ENCODE measurements at places on chromosomes 7 and 10. TPM values are rescaled to one million over a fixed set of nuclear protein-coding genes. Genes with fewer than 3 reads are reported as not detected.

The TMEM213 gene
- not detected for total RNA-seq

The GRID1 gene
- 1.1 TPM for total RNA-seq

GRCh38 chr7:44461387-44461786, 29.1 kb downstream of the NUDCD3 start:
- DNase-seq, result no peak

- no peak for DNase-seq
These were observed 97.9 kb upstream of the FZD8 start for GRCh38 chr10:35739998-35740397.

The MBL2 gene
- total RNA-seq, result not detected

The SBDS gene
- total RNA-seq, result 180 TPM

GRCh38 chr7:147803606-147804005, 787.0 kb upstream of the C7orf33 start:
- no peak for DNase-seq

GRCh38 chr7:23012908-23013714, 819 bp downstream of the HYCC1 start:
- DNase-seq, result peak; percentile 61

The NPSR1 gene
- not detected for total RNA-seq

GRCh38 chr10:125991392-125991791, 95.0 kb downstream of the FANK1 start:
- DNase-seq, result no peak
